ENCODE measurements at places on chromosomes 4 and X. TPM values are rescaled to one million over a fixed set of nuclear protein-coding genes. Genes with fewer than 3 reads are reported as not detected.
A peak's percentile ranks its signal among the peaks of the same experiment; 100 is the strongest.

DNA sequence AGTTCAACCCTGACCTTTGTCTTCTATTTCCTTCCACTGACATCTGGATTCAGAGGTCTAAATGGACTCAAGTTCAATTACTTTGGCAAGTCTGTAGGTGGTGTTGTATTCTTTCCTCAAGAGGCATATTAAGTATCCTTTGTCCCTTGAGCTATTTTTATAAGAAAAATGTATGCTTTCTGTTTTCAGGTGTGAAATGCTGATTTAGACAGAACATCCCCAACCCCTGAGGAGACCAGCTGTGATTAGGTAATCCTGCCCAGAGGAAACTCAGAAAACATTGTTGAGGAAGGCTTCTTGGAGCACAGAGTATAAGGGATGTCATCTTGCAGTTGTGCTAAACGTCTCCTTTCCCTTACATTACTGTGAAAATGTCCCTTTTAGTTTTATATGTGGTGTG lies 46.6 kb upstream of the EGFL6 start:
- no peaks in the 10 kb centered on the region for H3K4me1 ChIP-seq
- H3K36me3 ChIP-seq: no peaks in the 10 kb centered on the region
- no peak overlapping the region for H3K27ac ChIP-seq
- no peaks in the 10 kb centered on the region for H3K27me3 ChIP-seq

- no peak for DNase-seq
- H3K27ac ChIP-seq: no peak overlapping the region
- H3K4me3 ChIP-seq: no peak overlapping the region
- no peaks in the 10 kb centered on the region for H3K4me1 ChIP-seq
- no peaks in the 10 kb centered on the region for H3K36me3 ChIP-seq
Measured at GRCh38 chrX:128106630-128107029, 54.4 kb upstream of the ACTRT1 start.

- DNase-seq: no peak
- no peaks in the 10 kb centered on the region for H3K36me3 ChIP-seq
- H3K4me3 ChIP-seq: no peak overlapping the region
- no peak overlapping the region for H3K27ac ChIP-seq
Measured at GRCh38 chr4:153781280-153781679, 7.6 kb downstream of the SFRP2 start.

DNA sequence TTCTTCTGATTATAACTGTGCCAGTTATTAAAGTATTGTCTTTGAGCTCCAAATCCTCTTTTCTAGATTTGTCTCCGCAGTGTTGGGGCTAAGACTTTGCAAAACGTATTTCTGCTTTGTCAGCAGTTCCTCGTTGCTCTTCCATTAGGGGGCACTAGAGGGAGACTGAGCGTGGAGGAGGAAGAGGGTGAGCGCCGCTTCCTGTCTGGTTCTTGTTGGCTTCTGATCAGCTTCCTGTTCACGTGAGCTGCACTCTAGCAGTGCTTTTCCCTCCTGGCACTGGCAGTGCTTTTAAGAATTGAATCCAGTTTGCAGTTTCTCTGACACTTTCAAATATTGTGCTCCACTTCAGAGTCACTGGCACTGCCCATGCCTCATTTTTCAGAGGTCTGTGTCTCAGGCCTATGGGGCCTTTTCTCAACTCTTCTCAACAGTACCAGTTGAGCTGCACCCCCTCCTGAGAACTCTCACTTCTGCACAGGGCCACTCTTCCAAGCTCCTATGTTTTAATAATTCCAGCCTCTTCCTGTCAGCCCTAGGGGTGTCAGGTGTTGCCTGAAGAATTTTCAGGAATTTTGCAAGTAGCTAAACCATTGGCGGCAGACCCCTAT lies 54.4 kb upstream of the LCORL start:
- no peak overlapping the region for H3K27ac ChIP-seq
- H3K4me3 ChIP-seq: no peak overlapping the region

USP9X gene
- total RNA-seq: 73.7 TPM

GRCh38 chrX:1394731-1395501 lies 3.0 kb upstream of the SLC25A6 start:
- no peaks in the 10 kb centered on the region for H3K27me3 ChIP-seq
- no peak overlapping the region for H3K4me3 ChIP-seq
- H3K4me1 ChIP-seq: 0 out of 2 replicates have a peak, but pooled peaks cover 5% of the 10 kb centered on the region
- DNase-seq: no peak
- H3K27ac ChIP-seq: peak overlapping the region; percentile 99

Data from Caco-2 (cell line).